ENCODE measurements at places on chromosomes 7 and 10.

DNA sequence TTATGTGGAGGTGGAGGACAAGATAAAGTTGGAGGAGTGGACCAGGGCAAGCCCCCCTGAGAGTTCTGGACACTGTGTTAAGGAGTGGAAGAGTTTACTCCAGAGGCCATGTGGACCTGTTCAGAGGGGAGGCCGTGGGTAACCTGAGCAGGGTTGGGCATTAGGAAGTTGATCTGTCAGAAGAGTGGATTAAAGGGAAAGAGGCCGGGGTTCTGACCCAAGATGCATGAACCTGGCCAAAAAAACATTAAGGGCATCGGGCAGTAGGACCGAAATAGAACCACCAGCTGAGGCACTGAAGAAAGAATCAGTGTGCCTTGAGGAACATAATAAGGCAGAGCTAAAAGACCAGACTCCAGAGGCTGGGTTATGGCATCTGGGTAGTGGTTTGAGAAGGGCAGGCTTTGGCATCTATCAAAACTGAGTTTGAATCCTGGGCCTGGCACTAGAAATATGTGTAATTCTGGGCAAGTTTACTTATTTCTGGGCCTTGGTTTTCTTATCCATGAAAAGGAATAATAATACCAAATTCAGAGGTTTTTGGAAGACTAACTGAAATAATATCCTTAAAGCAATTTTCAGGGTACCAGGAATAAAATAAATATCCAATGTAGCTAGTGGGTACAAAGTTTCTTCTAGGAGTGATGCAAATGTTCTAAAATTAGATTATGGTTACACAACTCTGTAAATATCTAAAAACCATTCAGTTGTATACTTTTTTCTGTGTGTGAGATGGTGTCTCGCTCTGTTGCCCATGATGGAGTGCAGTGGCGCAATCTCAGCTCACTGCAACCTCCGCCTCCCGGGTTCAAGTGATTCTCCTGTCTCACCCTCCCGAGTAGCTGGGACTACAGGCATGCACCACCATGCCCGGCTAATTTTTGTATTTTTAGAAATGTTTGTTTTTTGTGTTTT, 10.9 kb upstream of the FRAT1 start:
- DNase-seq, result no peak

DNA sequence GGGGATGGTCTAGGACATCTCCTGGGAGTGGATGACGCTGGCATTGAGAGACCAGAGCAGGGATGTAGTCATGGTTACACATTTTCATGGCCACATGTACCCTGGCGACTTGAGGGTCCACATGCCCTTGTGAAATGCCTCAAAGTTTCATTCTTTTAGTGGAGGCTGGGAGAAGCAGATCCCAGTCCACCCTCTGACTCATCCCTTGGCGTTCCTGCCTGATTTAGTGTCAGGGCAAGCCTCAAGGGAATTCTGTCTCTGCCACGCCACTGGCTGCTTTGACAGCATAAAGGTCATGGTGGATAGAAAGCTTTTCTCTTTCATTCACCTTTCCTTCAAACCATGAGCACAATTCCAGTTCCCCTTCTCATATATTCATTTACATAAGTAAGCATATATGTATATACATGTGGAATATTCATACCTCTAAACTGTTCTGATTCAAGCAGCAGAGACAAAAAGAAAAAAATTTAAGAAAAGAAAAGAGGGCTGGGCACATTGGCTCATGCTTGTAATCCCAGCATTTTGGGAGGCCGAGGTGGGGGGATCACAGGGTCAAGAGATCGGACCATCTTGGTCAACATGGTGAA, 21.8 kb upstream of the KIF5B start:
- DNase-seq, result no peak

- no peak for DNase-seq
Observed at GRCh38 chr7:154832557-154833138, 170.3 kb downstream of the PAXIP1 start.

GRCh38 chr7:4113271-4113670, 568.8 kb upstream of the FOXK1 start:
- no peak for DNase-seq

DNA sequence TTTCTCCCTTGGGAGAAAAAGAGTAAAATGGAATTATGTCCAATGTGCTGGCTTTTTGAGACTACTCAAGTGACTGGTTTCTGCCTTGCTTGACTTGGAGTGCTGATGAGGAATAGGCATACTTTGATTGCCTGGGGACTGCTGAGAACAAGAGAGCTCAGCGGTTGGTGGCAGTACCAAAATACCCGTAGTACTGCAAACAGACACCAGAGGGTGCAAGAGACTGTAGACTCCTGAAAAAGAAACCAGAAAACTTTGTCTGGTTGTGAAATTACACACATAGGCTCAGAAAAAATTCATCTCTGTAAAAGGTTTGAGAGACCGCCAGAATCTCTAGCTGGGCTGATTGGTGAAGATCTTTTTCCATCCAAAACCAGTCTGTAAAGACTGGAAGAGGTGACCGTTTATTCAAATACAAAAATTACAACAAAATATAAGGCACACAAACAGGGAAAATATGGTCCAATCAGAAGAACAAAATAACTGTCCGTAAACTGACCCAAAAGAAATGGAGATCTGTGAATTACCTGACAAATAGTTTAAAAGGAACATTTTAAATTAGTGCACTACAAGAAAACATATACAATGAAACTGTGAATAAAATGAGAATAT, 18.5 kb downstream of the BICC1 start:
- peak; percentile 74 for DNase-seq

DNA sequence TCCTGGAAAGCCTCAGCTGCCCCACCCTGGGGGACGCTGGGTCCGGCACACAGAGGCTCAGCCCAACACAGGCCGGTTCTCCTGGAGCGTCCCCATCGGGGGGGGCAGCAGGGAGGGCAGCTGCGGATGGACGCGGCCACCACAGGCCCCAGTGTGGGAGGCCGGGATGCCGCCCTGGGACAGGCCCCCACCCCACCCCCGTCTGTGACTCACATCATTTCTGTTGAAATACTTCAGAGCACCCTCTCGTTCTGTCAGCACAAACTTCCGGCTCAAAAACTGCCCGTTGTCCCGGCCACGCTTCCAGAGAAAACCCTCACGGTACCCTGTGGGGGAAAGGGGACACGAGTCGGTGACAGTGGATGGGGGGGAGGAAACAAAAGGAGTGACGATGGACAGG, 28.5 kb downstream of the GET4 start:
- DNase-seq, result no peak
